ENCODE measurements at places on chromosomes 6 and 20.

- no peak for DNase-seq
These were observed 109.8 kb downstream of the JAG1 start for GRCh38 chr20:10563935-10564492.

- no peak for DNase-seq
These were observed 37.2 kb upstream of the HACE1 start for GRCh38 chr6:104896914-104897313.

DNA sequence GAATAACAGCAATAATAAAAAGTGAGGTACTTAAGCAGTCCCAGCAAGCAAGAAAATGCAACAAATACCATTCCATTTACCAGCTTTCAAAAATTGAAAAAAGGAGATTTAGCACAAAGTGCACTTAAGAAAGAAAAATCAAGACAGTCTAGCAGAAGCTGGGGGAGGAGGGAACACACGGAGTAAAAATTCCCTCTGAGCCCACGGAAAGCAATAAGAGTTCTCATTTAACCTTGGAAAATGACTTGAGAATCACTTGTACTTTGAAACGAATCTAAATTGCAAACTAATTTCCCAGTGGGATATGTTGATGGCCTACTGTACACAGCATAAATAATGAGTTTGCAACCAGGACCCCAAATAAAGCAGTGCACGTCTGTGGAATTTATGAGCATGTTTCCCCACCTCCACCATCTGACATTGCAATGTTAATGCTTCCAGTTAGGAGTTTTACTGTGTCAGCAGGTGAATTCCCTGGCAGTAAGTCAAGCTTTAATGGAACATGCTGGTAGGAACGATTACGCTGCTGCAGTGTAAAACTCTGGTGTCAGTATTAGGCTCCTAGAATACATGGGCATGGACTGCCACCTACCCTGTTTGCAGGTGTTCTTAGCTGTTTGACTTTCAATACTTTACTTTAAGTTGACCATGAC lies 386.8 kb downstream of the HDGFL1 start:
- no peak for DNase-seq

DNA sequence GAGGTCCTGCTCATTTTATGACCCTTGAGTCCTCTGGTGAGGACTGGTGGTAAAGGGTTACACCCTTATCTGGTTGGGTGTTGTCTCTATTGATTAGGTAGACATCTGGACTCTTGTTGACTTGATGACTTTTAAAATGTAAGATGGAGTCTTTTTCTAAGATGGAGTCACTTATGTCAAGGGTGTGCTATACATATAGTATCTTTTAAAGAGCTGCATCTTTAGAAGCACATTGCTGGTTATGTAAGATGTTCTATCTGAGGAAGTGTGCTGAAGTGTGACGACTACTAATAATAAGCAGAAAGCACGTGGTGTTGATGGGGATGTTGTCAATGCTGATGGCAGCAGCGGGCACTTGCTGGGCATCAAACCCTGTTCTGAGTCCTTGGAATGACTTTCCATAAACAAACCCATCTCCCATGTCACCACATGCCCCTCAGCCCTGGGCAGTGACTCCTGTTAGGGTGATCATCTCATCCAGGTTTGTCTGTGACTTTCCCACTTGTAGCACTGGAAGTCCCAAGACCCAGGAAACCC lies 229.6 kb downstream of the EYA2 start:
- no peak for DNase-seq

DNA sequence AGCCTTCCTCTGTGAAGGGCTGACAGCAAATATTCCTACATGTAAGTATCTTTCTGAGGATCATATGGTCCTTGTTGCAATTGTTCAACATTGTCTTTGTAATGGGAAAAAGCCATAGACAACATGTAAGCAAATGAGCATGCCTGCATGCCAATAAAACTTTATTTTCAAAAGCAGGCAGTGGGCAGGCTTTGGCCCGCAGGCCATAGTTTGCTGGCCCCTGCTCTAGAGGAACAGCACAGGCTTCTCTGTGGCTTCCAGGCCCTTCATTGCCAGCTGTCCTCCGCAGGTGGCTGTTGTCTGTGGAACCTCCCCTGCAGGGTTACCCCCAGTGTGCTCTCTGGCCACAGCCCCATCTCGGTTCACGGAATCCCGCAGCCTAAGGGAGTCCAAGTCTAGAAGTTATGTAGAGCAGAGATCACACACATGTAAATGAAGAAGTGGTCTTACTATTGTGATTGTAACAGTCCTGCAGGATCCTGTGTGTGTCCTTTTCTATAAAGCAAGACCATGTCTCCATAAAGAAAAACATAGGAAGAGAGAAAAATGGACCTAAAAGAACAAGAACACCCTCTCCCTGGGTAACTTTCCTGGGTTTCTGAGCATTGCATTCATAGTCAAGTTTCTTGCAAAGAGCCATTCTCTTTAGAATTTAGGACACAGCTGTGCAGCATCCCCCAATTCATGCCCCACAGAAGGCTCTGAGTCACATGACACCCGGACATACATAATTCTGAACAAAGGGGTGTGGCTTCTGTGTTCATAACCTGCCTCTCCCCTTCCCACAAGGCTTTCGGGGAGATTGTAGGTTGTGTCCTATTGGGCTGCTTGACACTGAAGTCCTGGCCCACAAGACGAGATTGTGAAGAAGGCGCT lies 10.0 kb downstream of the UNC93A start:
- DNase-seq, result no peak

GRCh38 chr6:158645064-158646022 lies 800 bp upstream of the DYNLT1 start:
- DNase-seq, result no peak

GRCh38 chr6:88403486-88403885 lies 237.3 kb upstream of the CNR1 start:
- no peak for DNase-seq

GRCh38 chr6:100464903-100465700 lies at the start of gene SIM1:
TSS of gene SIM1 (minus strand) at chr6:100464921. CDS start at chr6:100463468, 1,453 bp downstream.
- DNase-seq, result peak; percentile 41

DNA sequence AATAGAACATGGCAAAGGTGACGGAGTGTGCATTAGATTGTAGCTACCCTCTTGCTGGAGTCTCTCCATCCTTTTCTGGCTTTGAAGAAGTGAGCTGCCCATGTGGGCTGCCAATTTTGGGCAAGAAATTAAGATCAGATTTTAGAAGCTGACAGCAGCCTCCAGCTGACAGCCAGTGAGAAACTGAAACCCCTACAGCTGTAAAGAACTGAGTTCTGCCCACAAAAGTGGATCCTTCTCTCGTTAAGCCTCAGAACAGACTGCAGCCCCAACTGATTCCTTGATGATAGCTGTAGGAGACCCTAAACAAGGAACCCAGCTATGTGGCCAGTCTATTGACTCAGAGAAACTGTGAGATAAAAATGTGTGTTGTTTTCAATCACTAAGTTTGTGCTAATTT lies 134.1 kb downstream of the CD109 start:
- no peak for DNase-seq

DNA sequence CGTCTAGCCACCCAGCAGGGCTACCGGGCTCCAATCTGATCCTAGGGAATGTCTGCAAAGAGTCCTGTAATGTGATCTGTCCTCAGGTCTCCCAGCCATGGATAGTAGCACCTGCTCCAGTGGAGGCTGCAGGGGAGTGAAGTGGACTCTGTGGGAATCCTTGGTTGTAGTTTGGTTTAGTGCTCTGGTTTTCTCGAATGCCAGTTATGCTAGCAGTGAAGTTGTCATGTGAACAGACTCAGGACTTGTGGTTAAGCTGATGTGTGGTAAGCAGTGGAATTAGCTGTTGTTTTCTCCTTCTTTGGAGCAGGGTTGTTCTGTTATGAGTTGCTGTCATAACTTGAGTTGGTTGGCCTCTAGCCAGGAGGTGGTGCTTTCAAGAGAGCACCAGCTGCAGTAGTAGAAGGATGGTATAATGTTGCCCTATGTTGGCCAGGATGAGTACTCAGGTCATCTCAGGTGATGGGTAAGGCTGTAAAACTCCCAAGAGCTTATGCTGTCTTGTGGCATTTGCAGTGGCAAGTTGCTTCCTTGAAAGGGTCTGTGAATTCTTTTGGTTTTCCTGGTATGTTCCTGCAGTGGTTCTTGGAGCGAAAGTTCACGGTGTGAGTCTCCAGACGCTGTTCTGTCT lies 390.2 kb downstream of the UTRN start:
- peak; percentile 47 for DNase-seq

- no peak for DNase-seq
These were observed 37.8 kb downstream of the FAM209B start for GRCh38 chr20:56570832-56571231.

- DNase-seq, result no peak
These were observed 176.0 kb upstream of the THEMIS start for GRCh38 chr6:128076843-128077242.

DNA sequence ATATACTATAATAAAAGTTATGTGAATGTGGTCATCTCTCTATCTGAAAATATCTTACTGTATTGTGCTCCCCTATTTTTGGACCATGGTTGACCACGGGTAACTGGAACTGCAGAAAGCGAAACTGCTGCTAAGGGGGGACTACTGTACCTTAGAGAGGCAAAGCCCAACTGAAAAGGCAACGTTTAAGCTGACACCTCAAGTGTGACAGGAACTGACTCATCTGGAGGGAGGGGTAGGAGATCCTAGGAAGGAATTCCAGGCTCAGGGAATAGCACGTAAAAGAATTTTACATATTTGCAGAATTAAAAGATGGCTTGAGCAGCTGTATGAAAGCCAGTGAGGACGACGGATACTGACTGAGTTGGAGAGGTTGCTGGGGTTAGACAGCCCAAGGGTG lies 34.8 kb downstream of the ELOVL2 start:
- DNase-seq, result no peak

- DNase-seq, result no peak
These were observed 548 bp downstream of the AGPAT4 start for GRCh38 chr6:161273274-161273751.

GRCh38 chr6:10585209-10585845 lies 64.2 kb downstream of the GCNT2 start:
- DNase-seq, result no peak

GRCh38 chr6:105831311-105832097 lies 254.6 kb upstream of the PRDM1 start:
- no peak for DNase-seq

GRCh38 chr6:136059308-136059707 lies 190.8 kb downstream of the MTFR2 start:
- DNase-seq, result no peak

GRCh38 chr6:111846492-111847409 lies 26.5 kb downstream of the FYN start:
- DNase-seq, result no peak

GRCh38 chr20:17179840-17180239 lies 47.0 kb upstream of the PCSK2 start:
- no peak for DNase-seq

- no peak for DNase-seq
These were observed 9.3 kb upstream of the ZFP64 start for GRCh38 chr20:52200870-52201269.

- DNase-seq, result no peak
These were observed 631 bp upstream of the PABPC1L start for GRCh38 chr20:44908987-44909871.

- DNase-seq, result no peak
These were observed 1092.0 kb upstream of the MAP3K7 start for GRCh38 chr6:91678679-91679446.

DNA sequence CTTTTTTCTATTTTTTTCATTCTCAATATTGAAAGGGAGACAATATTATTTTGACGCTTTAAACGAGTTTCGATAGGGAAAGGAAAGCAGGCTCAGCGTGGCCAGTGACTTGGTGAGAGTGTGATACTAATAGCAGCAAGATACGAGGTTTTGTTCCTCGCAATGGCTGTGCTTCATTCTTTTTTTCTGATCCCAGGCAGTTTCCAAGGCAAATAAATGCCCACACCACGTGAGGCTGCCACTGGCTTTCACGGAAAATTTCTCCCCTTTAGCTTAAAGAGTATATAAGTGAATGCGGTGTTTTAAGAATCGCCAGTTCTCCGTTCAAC lies 196.4 kb upstream of the ZNF184 start:
- no peak for DNase-seq

DNA sequence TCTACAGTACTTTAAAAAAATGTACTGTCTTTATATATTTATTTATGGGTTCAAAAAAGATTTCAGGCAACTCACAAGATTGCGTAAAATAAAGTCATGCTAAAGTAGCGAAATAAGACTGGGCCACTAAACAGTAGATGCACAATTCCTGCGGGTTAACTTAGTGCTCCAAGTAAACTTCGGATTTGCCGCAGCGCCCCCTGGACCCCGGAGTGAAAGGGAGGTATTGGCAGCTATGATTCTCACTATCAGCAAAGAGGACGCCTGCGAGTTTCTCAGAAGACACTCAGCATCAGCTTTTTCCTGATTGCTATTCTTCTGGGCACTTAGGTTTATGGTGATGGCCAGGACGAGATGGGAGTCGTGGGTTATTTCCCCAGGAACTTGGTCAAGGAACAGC lies 1.4 kb downstream of the OTOR start:
- DNase-seq, result no peak

- no peak for DNase-seq
These were observed 58.3 kb downstream of the HDGFL1 start for GRCh38 chr6:22627644-22628043.
